ENCODE measurements at places on chromosomes 6 and 20.
A peak's percentile ranks its signal among the peaks of the same experiment; 100 is the strongest.

DNA sequence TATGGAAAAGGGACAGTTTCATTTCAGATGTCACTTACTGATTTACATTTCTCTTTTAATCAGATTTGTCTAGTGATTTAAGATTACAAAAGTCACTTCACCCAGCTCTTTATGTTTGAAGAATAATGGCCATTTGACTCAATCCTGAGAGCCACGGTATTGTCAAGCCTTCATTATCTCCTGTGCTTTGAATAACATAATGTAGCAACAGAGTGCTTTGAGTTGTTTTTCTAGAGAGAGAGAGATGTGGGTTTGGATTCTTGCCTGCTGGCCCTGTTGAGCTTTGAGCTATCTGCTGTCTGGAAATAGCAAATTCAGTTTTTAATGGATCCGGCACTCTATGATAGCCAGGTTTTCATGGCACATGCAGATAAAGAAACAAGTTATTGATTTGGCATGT, 478.4 kb upstream of the SOX4 start:
- peak; percentile 73 for DNase-seq

DNA sequence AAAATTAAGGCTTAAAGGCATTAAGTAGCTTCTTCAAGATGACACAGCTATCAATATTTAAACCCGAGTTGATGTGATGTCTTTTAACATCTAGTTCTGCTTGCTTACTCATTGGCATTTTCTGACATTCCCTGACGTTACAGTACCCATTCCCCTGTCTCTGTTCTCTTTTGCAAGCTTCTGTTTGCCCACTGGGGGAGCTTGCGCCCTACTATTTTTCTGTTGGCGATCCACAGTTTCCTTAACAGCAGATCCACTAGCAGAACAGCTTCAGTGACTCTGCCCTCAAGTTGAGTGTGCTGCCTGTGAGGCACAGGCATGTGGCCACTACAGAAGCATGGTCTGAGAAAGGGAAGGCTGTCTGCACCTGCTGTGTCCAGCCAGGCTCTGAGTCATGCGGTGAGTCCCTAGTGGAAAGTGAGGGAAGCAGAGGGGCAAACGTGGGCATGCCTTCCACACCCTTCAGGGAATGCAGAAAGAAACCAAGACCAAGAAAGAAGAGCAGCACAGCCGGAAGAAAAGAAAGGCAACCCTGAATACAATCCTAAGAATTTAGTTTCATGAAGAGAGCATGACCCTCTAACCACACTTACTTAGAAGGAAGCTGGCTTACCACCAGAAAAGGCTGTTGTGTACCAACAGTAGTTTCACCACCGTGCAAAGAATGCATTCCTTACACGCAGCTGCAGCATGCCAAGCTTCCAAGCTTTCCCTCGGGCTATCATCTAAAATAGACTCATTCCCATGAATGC, 97.7 kb upstream of the VGLL2 start:
- DNase-seq = no peak

DNA sequence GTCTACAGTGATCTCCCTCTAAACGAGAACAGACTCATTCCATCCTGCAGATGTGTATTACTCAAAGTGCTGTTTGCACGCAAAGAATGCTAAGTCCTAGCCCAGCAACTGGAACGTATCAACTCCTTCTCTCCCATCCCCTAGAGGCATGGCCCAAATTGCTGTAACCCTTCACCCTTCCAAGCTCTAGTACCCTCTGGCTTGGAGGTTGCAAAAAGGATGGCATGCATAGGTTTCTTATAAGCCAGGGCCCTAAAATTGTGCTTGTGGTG, 71.5 kb upstream of the TGM3 start:
- DNase-seq = no peak

- no peak for DNase-seq
Measured at GRCh38 chr20:51493346-51493791, 49.1 kb downstream of the NFATC2 start.

- DNase-seq = no peak
Measured at GRCh38 chr6:3267162-3267561, 8.4 kb downstream of the PSMG4 start.

DNA sequence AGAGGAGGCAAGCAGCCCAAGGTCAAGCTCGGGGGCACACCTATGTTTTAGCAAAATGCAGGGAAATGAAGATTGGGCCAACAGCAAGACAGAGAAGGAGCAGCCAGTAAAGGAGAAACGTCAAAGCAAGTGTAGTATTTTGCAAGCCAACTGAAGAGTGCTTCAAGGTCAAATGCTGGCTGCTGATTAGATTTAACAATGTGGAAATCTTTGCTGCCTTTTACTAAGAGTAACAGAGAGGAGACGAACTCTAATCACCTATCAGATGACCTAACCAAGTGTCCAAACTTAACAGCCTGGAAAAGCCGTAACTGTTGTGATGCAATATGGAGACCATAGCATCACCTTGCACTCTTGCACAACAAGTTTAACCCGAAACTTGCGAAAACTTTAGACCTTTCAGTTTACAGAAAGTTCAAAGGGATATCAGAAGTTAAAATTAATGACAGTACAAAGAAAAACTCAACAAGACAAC, 30.4 kb downstream of the AKIRIN2 start:
- no peak for DNase-seq

- no peak for DNase-seq
Measured at GRCh38 chr6:31621991-31622390, 1.5 kb downstream of the PRRC2A start.

GRCh38 chr20:37886851-37887297, 16.1 kb upstream of the VSTM2L start:
- DNase-seq = peak; percentile 31

- peak; percentile 46 for DNase-seq
Measured at GRCh38 chr6:157982102-157982562, 469 bp downstream of the SYNJ2 start.

DNA sequence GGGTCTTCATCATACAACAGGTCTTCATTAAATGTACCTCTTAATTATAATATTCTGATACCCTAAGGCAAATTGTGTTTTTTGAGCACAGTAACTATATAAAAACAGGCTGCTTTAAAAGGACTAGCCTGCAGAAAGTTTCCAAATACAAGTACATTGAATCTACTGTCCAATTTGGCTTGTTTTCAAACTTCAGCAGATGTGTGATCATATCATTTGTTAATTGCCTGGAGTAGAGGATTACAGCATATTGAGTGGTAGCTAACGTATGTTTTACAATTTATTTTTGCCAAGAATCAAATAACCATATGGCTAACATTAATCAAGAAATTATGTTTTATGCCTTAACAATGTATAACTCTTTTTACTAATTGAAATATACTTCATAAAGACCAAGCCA, 12.6 kb downstream of the TINAG start:
- DNase-seq = no peak

- no peak for DNase-seq
Measured at GRCh38 chr6:45297320-45297719, 30.8 kb upstream of the RUNX2 start.

DNA sequence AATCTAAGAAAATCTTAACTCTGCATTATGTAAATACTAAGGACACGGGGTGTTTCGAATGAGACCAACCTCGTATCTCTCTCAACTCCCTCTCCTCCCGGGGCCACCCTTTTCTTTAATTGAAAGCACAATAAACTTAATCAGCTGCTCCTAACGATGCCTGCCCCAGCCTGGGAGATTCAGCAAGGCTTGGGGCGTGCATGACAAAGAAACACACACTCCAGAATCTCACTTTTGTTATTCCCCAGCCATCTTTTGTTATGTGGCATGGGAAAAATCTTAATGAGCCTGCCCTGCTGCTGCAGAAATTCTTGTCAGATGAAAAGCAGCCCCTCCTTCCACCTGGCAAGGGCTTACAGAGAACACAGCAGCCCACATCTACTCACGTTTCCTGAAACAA, 117.4 kb downstream of the TTLL2 start:
- no peak for DNase-seq

- DNase-seq = no peak
Measured at GRCh38 chr6:2166717-2167116, 78.7 kb downstream of the GMDS start.

GRCh38 chr20:53611449-53611894, 17.8 kb upstream of the ZNF217 start:
- no peak for DNase-seq

GRCh38 chr20:59428441-59429205, 128.2 kb downstream of the EDN3 start:
- DNase-seq = no peak

DNA sequence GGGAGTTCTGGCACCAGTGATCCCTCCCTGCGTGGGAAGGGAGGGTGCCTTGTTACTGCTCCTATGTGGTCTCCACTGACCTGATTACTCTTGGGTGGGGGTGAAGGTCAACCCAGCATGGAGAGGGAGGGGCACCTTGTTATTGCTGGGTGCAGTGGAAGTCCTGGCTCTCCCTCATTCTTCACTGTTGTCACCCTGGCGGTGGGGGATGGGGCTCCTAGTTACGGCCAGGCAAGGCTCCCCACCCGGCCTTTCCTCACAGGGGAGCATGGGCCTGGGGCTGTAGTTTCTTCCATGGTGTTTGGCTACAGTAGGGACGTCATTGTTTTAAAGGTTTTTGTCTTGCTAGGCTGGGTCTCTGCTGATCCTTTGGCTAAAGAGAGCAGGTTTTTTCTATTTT, 40.8 kb downstream of the PACSIN1 start:
- DNase-seq = no peak

DNA sequence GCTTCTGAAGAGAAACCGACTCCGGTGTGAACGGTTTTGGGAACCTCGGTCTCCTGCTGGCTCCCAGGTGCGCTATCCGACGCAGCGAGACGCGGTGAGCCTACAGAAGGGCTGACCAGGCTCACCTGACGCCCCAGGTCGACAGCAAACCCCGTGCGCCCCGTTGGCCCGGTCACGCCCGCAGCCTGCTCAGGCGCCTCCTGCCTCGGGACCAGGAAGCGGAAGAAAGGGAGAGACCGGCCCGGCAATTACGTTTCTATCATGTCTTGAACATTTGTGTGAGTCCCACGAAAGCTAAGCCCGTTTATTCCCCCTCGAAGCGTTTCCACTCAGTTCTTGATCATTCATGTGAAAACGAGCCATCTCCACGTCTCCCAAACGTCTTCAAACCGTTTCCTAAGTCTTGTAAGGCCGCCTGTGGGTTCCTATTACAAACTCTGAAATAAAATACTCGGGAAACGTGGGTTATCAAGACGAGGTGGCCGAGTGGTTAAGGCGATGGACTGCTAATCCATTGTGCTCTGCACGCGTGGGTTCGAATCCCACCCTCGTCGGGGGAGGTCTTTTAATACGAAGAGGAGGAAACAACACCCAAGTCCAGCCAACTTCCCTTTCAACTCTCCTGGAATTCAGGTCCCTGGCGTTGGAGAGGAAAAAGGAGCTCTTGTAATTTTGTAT, 150.5 kb upstream of the PRSS16 start:
- no peak for DNase-seq

GRCh38 chr20:38050686-38051085, 17.1 kb downstream of the RPRD1B start:
- DNase-seq = no peak

GRCh38 chr6:24313251-24314141, 44.4 kb downstream of the DCDC2 start:
- no peak for DNase-seq

DNA sequence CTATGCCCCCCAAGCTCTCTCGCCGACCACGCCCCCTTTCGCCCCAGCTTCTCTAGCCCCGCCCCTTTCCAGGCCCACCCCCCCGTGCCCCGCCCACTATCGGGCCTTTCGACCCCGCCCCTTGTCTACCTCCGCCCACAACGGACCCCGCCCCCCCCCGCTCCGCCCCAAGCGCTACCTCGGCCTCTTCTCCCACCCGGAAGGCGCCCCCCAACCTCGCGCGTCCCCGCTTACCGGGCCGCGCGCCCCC, 200 bp downstream of the ZBTB22 start:
- no peak for DNase-seq

GRCh38 chr6:16222826-16223225, 15.6 kb upstream of the GMPR start:
- no peak for DNase-seq

- DNase-seq = no peak
Measured at GRCh38 chr6:145960918-145961589, 3.1 kb downstream of the SHPRH start.

DNA sequence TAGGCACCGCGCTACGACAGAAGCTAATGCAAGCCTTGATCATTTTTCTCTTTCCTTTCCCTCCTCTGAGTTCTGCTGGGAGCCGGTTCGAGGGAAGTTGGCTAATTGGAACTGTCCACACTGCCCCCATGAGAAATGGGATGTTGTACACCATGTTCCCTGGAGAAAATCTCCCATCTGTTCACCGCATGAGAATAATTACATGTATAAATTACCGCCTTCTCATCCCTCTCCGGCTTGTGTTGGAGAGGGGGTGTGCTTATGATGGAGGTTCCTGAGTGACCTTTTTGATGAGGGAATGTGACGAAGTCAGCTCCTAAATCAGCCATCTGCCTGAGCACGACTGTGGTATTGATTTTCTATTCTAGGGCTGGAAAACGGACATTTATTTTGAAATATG, 320.2 kb upstream of the SULF2 start:
- DNase-seq = no peak

GRCh38 chr6:39260953-39261352, 31.7 kb upstream of the KCNK5 start:
- no peak for DNase-seq

DNA sequence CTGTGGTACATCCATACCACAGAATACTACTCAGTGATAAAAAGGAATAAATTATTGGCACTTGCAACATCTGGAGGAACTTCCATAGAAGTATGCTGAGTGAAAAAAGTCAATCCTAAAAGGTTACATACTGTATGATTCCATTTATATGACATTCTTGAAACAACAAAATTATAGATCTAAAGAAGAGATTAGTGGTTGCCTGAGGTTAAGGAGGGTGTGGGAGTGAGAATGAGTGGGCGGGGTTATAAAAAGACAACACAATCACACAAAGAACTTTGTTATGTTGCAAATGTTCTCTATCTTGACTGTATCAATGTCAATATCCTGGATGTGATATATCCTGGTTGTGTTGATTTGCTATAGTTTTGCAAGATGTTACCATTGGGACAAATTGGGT, 21.2 kb downstream of the SNRPB start:
- no peak for DNase-seq

GRCh38 chr20:62846166-62846890, 15.3 kb downstream of the TCFL5 start:
- no peak for DNase-seq

DNA sequence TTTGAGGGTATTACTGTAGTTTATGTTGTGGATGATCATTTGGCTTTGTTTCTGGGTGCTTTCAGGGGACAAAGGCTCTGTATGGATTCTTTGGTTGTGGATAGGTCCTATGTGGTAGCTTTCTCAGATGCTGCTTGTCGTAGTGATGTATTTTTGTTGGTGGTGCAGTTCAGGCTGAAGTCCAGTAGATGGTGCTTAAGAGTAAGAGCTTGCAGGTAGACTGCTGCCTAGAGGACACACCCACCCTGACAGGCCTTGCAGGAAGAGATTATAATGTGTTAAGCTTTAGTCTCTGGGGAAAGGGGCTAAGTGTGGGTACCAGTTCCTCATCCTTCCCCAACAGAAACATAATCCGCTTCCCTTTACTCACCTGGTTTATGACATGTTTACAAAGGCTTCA, 62.6 kb upstream of the ADGRB3 start:
- DNase-seq = no peak
